Iris pigment epithelial cell (primary cell): ENCODE measurements at places on chromosomes 4 and X.

- DNase-seq, result no peak
These were observed 44.1 kb downstream of the PPM1K start for GRCh38 chr4:88240297-88240714.

DNA sequence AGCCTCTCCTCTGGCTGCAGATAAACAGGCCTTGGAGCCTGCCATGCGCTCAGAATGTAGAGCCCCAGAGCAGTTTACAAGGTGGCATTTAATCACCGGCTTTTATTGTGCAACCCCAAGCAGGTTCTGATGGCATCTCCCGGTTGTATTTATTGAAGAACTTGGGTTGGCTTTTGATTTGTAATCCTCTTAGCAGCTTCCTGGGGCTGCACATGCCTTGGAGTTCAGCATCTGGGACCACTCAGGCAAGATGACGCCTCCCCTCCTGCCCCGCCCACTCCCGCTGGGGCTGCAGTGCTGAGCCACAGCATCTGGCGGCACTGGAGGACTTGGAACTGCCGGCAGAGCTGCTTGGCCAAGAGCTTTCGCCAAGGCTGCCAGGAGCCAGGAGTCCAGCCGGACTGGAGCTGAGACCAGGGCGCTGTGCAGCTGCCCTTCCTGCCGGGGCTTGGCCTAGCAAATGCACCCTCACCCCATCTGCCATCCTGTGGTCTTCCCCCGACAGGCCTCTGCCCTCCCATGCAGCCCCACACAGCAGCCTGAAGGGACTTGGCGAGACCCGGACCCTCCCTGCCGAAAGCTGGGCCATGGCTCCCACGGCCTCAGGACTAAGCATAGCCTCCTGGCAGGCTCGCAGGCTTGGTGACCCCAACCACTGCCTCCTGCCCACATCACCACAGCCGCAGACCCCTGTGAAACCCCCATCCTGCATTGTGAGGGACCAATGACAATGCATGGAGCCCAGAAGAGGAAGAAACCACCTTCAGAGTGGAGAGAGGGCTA lies 5.4 kb downstream of the HTRA3 start:
- peak; percentile 80 for DNase-seq

GRCh38 chr4:150799207-150799606 lies 215.9 kb downstream of the LRBA start:
- DNase-seq, result no peak

DNA sequence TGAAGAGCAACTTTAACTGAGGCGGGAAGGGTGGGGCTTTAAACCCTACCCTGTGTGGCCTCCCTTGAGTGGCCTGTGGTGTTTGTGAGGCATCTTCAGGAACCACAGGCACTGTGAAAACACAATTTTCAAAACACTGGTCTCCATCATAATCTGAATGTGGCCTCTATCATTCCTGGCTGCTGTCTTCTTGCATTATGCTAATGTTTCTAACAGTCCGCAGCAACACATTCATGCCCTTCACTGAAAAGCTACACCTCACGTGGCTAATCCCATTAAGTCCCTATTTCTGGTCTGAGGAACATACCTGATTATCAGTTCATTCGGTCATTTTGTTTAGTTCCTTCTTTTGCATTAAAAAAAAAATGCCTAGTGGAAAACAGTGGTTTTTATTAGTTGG lies 94.6 kb downstream of the F11 start:
- no peak for DNase-seq

GRCh38 chr4:167321299-167321698 lies 87.0 kb upstream of the SPOCK3 start:
- DNase-seq, result no peak

GRCh38 chr4:6474705-6475457 lies 2.5 kb upstream of the PPP2R2C start:
- DNase-seq, result no peak

DNA sequence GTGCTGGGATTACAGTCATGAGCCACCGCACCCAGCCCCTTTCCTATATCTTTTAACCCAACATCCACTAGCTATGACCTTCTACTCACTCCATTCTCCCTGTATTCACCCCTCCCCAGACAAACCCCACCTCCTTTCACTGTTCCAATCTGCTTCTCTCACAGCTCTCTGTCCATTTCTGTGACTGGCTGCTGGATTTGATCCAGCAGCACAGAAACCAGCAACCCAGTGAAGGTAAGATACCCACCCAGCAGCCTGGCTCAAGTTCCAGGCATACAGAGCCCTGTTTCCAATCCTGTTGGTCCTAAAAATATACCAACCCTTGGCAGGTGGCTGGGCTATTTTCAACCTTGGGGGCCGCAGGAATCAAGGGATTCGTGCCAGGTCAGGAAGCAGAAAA lies 56.9 kb upstream of the SMIM10 start:
- DNase-seq, result peak; percentile 16

DNA sequence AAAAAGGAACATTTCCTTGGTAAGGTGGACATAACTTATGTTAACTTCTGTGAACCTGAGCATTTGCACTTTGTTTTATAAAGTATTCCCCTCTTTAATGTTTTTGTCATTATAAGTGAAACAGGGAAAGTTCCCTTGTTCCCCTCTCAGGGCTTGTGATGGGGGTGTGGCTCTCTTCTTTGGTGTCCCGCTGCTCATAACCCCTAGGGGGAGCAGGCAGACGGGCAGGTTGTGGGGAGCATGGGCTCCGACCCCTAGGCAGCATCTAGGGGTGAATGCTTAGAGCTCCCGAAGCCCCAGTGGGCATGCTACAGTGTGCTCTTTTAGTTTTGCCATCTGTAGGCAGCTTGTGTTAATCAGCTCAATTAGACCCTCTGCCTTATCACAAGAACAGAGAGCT lies 200.4 kb downstream of the DACH2 start:
- DNase-seq, result no peak

- DNase-seq, result no peak
These were observed 24.4 kb upstream of the TAB3 start for GRCh38 chrX:30913492-30913891.

DNA sequence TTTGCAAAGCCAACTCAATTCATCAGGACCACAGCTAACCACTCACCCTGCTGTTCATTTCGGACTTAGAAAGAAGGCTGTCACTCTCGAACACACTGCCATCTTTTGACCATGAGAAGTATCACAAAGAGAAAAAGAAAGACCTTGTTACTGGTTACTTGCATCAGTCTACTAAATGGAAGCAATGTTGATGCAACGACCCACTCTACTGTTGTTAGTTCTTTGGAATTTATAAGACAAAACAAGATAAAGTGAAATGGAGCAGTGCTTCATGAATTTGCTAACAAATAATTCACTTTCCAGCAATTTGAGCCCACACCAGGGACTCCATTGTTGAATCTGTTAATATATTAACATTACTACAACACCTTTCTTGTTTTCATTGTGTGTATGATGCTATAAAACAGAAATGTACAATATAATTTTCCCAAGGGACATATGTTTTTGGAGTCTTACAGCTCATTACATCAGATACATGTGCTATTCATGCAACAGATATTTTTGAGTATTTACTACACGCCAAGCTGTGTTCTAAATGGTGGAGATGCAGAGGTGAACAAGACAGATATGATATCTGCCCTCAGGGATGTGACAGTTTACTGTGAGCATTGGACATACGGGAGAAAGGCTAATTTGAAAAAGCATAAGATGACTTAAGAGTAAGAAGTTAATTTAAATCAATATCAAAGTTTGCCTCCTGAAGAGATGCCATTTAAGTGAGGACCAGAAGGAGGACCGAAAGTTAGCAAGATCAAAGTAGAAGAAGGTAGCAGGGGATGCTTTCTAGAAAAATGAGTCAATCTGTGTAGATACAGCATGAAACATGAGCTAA lies 87.2 kb downstream of the AREG start:
- peak; percentile 92 for DNase-seq

DNA sequence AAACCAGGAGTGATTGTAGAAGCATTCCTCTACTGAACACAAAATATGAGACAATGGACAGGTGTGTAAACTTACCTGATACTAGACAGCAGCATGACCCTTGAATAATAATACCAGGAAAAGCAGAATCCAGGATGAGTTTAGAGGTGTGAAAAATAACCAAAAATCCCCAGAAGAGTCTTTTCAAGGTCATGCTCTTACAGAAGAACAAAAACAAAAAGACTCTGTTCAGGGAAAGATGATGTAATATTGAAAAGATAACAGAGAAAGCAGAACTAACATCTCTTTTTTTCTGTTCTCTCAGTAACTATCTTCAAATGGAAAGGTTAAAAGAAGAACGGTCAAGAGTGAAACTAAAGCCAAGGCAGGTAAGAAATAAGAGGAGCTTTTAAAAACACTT lies 14.0 kb upstream of the ARHGAP10 start:
- peak; percentile 20 for DNase-seq

DNA sequence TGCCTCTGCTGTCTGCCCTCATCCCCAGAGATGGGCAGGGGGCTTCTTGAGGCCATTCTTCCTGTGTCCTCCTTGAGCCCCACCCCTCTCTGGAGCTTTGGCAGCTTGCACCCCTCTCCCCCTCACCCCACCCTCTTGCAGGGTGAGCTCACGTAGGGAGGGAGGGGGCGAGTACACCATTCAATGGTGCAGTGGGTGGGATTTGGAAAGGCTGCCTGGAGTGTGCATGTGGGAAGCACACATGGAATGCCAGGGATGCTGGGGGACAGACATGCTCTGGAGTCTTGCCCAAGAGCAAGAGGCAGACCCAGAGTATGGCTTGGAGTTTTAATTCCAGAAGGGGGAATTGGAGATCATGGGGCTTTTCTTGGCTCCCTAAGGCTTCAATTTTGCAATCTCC lies 5.6 kb downstream of the PAK3 start:
- no peak for DNase-seq

- DNase-seq, result no peak
These were observed 661.4 kb downstream of the DACH2 start for GRCh38 chrX:86809651-86810050.

GRCh38 chr4:178811356-178811755 lies 1369.1 kb upstream of the AGA start:
- DNase-seq, result no peak
